Substantia nigra (tissue), 51 donors: ENCODE measurements at places on chromosomes 7 and 10.
A peak's percentile ranks its signal among the peaks of the same experiment; 100 is the strongest.

DNA sequence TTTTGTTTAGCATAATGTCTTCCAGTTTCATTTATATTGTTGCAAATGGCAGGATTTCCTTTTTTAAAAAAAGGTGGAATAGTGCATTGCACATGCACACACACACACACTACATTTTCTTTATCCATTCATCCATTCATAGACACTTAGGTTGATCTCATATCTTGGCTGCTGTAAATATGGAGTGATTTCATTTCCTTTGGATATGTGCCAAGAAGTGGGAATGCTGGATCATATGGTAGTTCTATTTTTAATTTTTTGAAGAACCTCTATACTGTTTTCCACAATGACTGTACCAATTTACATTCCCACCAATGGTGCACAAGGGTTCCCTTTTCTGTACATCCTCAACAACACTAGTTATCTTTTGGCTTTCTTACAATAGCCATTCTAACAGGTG lies 68.9 kb downstream of the EBLN1 start:
- DNase-seq = no peak

GRCh38 chr7:135361788-135362187 lies 128.2 kb downstream of the STRA8 start:
- no peak for DNase-seq

- no peak for DNase-seq
Observed at GRCh38 chr10:1358147-1358546, 302.0 kb downstream of the WDR37 start.

GRCh38 chr10:96618653-96619052 lies 31.8 kb upstream of the TM9SF3 start:
- peak; percentile 17 for DNase-seq

- DNase-seq = no peak
Observed at GRCh38 chr7:134701272-134701671, 54.6 kb downstream of the BPGM start.

GRCh38 chr10:47286116-47286505 lies 13.9 kb upstream of the GDF10 start:
- DNase-seq = no peak

GRCh38 chr7:100376066-100376465 lies 2.8 kb downstream of the PILRA start:
- DNase-seq = no peak

GRCh38 chr10:59025981-59026765 lies 150.3 kb upstream of the PHYHIPL start:
- DNase-seq = no peak

DNA sequence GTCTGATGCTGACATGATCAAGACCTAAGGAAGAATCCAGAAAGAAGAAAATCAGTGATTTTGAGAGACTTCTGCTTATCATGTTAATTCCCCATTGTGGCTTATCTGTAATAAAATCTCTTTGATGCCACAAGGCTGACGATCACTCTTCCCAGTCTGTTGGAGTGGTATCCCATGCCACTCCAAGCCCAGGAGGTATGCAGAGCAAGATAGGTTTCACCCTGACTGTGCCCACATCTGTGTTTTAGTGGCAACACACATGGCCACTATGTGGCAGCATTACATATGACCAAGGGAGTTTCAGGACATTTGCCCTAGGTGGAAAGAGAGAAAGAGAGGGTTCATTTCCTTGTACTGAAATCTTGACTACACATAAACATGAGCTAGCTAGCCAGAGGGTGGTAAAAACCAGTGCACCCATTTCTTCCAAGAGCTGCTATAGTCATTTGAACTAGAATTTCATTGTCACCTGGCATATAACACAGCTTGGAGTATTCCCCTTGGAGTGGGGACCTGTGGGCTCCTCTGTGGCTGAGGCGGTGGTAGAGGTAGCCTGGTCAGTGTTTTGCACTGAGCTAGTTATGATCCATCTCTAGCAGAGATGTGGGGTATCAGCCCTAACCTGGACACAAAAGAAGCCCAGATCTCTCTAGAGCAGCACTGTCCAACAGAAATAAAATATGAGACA lies 20.8 kb downstream of the LAMB4 start:
- DNase-seq = no peak
